ENCODE measurements at places on chromosomes 1 and 21.

GRCh38 chr1:8382608-8383505 is 64.9 kb downstream of the SLC45A1 start:
- no peak for DNase-seq

DNA sequence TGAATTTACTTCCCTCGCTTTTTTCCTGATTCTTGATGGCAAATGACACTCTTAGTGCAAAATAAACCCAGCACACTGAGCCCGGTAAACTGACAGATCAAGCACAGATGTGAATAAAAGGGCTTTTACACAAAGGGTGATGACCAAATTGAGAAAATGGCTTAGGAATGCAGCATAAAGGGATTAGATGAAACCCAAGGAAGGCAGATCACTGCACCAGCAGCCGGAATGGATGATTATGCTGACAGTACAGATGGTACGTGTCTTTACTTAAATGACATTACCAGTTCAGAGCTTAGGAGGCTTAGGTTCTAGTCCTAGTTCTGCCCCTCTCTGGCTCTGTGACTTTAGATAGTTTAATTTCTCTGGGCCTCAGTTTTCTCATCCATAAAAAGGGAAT is 12.0 kb downstream of the PKP1 start:
- no peak for DNase-seq

- no peak for DNase-seq
Measured at GRCh38 chr1:97350662-97351061, 570.2 kb downstream of the DPYD start.

DNA sequence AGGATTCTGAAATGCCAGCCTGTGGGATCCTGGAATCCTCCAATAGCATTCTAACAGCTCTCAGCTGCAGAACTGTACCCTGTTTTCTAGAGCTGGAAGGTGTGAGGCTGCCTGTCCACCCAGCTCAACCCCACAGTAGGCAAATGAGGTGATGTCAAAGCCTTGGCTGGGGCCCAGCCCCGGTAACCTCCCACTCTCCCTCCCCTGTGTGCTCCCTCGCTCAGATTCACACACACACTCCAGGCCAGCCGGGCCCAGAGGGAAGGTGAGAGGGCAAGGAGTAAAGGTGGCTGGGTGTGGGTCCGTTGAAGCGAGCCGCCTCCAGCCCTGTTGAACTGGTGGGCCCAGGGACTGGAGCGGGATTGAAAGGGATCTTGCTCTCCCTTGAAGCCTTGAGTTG is at the start of gene BSND:
BSND (plus strand) TSS at position 257 of the 400 bp plus-strand sequence. CDS start 254 bp downstream, outside the sequence.
- DNase-seq: no peak

DNA sequence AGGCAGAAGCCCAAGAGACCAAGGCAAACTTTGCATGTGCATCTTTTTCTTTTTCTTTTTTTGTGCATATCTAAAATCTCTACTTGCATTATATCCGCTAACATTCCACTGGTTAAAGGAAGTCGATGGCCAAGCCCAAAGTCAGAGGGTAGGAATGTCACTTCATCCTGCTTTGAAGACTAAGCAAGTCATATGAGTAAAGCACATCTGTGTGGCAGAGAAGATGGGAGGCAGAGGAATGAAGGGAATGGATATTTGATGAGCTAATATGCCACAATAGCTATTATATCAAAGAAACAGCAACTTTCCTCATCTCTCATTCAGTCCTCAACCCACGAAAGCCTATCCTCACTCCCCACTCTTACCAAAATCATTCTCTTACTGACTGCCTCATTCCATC is 59.3 kb downstream of the RNF220 start:
- DNase-seq: peak; percentile 44

DNA sequence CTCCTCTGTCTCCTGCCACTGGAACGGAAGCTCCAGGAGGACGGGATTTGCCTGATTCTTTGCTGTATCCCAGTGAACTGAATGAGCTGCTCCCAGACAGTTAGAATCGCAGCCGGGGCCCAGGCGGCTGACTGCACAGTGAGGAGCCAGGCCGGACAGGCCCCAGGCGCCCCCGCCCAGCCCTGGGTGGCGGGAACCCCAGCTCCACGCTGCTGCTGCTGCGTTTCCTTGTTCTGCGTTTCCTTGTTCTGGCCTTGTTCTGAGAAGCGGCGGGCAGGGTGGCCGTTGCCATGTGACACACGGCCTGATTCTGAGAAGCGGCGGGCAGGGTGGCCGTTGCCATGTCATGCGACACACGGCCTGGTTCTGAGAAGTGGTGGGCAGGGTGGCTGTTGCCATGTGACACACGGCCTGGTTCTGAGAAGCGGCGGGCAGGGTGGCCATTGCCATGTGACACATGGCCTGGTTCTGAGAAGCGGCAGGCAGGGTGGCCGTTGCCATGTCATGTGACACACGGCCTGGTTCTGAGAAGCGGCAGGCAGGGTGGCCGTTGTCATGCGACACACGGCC is 56.2 kb downstream of the SLC37A1 start:
- no peak for DNase-seq

Measured in A172 (cell line).